AG09309 (cell line): ENCODE measurements at places on chromosomes 2 and 18.

DNA sequence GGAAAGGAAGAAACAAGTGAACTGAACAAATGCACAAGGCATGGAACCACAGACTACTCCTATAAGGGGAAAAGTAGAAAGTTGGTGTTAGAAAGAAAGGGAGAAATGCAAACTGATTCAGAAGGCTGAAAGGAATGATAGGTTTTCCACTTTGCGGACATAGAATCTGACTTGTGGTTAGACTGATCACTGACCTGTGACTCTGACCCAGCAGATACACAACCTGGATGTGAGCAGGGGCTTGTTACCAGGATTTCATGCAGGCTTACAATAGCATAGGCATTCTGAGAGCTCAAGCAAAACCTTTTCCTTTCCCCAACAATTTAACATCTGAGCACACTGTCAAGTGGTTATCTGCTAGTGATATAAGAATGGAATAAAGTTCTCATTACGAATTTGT, 237.0 kb upstream of the CDH20 start:
- DNase-seq: no peak

DNA sequence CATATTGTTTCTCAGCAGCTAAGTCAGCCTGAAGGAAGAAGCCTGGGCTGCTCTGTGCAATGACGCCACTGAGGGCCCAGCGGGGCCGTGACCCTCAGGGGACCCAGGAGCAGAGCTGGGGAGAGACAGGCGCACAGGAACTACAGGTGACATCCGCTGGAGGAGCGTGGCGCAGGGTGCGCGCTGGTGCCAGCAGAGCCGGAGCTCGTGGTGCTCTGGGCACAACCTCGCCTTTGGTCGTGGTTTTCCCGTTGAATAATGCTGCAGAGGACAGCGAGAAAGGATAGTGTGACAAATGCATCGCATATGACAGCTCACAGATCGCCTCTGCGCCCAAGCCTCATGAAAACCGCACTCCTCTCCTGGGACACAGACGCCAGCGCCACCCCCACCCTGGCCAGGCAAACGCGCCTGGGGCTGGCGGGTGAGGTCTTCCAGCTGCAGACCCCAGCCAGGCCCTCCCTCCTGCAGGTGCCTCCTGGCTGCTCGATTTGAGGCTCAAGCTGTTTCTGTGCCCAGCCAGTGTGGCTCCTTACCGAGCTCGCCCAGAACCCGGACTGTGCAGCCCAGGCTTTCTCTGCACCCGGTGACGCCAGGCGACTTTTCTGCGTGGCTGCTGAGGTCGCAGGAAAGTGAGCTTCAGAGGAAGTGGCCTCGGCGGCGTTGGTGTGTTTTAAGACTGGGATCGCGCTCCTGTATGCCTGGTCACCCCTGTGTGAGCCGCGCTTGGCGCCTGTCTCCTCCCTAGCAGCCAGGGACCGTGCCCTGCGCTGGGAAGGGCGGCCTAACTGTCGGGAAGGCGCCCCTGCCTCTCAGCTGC, 583.1 kb upstream of the HS6ST1 start:
- no peak for DNase-seq

- DNase-seq: no peak
These were observed 103.8 kb downstream of the PLCL1 start for GRCh38 chr2:197908156-197908555.

DNA sequence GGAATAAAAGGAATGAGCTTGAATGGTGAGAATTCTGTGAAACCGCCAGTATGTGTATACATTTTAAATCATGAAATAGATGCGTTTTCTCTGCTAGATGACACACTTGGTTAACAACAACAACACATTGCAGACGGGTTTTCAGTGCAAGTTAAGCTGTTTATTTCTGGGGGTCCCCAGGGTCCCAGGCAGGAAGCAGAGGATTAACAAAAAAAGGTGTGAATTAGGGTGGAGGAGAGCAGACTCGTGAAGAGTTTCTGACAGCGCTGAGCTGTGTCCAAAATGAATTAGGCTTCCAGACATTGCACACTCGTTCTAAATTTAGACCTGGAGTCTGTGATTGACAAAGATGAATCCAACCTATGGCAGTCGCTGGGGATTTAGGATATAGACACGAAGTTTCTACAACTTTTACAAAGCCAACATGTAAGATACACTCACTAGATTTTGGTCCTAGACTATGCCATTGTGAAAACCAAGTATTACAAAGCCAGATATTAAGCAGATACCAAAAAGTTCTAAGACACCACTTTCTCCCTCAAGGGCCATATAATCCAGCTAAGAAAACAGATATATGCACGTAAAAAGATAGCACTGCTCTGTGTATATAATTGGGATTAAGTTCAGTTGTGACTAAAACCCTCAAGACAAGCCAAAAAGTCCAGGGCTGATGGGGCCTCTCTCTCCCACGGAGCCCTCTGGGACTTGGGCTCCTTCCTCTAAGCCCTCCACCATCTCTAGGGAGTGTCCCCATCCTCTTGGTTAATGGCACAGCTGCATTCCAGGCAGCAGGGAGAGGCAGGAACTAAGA, 120.2 kb downstream of the ACAA2 start:
- no peak for DNase-seq

- DNase-seq: no peak
These were observed 195.2 kb downstream of the SLC8A1 start for GRCh38 chr2:40256649-40257048.

DNA sequence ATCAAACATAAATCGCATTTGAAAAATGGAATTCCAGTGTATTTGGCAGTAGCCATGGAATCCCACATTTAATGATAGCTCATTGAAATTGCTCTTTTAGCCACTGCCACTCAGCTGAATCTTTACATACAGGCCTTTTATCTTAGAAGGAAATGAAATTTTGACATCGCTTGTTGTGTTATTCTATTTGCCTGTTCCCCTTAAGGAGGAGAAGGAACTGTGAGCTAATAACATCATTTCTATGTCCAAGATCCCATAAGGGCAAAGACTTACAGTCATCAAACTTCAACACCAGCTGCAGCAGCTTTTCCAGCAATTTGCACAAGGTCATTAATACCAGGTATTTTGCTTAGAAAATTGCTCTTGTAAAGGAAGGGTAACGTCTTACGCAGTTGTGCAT, 6.0 kb upstream of the PDCL3 start:
- DNase-seq: no peak

DNA sequence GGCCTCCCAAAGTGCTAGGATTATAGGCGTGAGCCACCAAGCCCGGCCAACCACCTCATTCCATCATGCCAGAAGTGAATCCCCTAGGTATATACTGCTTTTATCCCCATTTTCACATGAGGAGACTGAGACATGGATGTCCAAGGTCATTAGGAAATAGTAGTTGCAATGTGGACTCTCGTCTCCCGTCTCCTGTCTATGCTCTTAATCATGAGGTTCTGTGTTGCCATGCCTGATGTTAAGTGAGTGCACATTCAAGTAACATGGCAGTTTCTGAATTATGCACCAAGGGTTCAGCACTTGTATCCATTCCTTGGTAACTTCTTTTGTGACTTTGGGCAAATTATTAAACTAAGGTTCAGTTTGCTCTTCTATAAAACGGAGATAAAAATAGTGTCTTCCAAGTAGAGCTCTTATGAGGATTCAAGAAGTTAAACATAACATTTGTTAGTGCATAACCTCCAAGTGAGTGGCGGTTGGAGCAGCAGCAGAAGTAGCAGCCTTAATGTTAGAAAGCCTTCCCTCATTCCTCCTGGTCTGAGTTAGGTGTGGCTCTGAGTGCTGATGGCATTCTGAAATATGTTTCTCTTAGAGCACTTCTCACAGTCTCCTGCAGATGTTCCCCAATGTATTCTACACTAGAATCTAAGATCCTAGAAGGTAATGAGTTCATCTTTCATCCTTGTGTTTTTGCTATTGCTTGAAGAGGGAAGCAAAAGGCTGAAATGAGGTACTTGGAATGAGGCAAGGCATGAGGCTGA, 21.9 kb downstream of the SOCS6 start:
- no peak for DNase-seq

DNA sequence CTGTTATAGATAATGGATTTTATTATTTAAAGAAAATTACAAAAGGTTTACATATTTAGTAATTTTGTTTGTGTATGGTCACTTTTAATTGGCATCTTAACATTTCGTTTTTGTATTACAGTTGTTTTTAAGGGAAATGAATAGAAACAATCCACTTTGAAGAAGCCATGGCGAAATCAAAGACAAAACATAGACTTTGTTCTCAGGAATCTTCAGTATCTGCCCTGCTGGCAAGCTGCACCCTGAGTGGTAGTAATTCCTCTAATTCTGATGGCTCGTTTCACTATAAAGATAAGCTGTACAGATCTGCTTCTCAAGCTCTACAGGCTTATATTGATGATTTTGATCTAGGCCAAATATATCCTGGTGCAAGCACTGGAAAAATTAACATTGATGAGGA, 2.7 kb downstream of the C18orf54 start:
- DNase-seq: no peak

DNA sequence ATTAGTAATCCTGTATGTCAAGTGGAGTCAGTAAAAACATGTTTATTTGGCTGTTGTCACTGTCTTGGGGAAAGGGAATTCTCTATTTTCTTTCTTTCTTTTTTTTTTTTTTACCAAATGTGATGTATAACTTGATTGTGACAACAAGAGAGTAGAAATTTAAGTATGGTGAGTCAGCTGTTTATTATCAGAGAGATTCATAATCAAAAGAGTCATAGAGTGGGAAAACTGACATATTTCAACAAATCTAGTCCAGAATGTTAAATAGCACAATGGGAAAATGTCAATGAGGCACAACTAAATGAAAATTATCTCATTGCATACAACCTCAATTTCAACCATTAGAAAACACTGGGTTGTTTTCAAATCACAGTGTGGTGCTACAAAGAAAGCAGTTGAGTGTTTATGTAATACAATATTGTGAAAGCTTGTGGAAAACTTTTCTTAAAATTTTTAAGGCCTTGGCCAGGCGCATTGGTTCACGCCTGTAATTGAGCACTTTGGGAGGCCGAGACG, 111.9 kb upstream of the DTNA start:
- DNase-seq: no peak

DNA sequence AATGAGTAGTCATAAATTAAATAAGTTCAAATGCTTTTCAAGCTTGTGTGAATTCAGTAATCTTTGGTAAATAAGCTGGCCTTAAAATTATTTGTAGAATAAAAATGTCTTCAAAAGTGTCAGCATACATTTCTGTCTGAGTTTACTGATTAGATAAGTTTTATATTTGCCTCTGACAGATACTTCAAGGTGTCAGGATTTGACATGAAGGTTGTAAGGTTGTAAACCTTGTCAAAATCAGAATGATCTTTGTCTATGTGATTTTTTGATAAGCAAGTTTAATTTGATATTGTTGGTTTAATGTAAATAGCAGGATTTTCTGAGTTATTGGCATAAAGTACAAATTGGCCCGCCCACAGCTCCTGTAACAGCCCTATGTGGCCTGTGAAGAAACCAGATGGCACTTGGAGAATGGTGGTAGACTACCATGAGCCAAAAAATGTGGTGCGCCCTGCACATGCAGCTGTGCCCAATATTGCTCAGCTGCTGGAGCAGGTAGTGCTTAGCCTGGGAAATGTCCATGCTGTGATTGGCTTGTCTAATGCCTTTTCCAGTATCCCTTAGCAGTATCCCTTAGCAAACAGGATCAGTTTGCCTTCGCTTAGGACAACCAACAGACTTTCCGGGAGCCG, 188.0 kb upstream of the SPHKAP start:
- DNase-seq: no peak

DNA sequence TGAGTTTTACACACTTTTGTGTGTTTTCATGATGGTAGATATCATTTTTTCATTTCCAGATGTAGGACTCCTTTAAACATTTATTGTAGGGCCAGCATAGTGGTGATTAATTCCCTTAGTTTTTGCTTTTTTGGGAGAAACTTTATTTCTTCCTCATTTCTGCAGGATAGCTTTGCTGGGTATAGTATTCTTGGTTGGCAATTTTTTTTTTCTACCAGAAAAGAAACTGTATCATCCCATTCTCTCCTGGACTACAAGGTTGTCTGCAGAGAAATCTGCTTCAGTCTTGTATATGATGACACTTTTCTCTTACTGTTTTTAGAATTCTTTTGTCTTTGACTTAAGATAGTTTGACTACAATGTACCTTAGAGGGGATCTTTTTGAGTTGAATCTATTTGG, 37.8 kb upstream of the RHOB start:
- no peak for DNase-seq

- DNase-seq: no peak
These were observed 59.7 kb downstream of the WDSUB1 start for GRCh38 chr2:159226608-159227385.

DNA sequence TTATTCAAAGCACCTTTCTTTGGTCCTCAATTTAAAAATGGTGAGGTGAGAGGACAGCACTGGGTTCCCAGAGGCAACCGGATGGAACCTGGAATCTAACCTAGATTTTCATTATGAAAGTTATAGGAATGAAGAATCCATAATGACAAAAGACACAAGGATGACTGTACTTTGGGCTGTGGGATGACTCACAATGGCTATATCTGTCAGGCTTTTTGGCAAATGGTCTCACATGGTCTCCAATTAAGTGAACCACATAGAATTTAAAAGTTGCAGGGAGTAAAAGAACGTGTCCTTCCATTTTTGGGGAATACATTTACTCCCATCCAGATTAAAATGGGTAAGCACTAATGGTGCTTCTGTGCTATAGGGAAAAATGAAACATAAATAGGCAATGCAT, 31.8 kb upstream of the LYPD1 start:
- no peak for DNase-seq

GRCh38 chr2:696999-697627, 19.9 kb upstream of the TMEM18 start:
- no peak for DNase-seq

DNA sequence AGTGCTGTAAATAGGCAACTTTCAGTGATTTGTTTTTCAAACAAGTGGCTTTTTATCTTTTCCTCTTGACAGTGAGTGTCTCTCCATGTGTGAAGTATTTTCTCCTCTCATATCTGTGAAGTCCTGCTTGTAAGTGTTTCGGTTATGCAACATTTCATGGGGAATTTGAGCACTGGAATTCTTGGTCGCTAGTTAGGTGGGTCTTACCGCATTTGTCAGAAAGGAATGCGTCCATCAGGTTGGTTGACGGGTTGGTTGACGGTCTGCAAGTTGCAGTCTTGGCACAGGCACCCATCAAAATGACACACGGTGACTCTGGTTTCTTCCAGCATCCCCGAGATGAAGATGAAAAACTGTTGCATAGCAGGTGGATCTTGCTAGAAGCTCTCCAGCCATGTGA, 109.8 kb downstream of the AGAP1 start:
- no peak for DNase-seq

DNA sequence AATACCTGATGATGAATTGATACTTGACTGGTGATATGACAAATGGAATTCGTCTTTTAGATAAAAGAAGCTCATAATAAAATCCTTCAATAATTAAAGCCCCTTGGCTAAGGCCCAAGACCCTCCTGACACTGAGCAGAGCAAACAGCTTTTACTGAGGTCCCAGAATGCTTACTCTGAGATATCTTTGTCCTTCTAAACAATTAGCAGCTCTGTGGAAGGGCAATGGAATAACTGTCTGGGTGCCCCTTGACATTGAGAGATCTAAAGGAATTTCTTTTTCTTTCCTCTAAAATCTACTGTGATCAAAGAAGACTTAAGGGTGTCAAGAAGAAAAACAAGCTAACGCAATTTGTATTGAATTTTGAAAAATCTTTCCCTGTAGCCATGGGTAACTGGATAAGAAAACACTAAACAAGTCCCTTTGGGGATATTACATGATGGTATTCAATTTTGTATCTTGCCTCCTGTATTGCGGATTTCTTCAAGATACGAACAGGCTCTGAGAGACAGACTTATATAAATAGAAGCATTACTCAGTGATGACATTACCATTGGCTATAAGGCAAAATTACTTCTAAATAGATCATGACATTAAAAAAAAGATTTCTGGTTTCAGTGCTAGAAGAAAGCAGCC, 128.8 kb downstream of the MREG start:
- no peak for DNase-seq

- no peak for DNase-seq
These were observed 1109.0 kb upstream of the CHAC2 start for GRCh38 chr2:52658598-52658997.
